ENCODE measurements at places on chromosomes 13 and 19.

- no peak for DNase-seq
Observed at GRCh38 chr13:94154367-94154766, 325.1 kb downstream of the DCT start.

- no peak for DNase-seq
Observed at GRCh38 chr13:20633802-20634201, 66.8 kb downstream of the IFT88 start.

DNA sequence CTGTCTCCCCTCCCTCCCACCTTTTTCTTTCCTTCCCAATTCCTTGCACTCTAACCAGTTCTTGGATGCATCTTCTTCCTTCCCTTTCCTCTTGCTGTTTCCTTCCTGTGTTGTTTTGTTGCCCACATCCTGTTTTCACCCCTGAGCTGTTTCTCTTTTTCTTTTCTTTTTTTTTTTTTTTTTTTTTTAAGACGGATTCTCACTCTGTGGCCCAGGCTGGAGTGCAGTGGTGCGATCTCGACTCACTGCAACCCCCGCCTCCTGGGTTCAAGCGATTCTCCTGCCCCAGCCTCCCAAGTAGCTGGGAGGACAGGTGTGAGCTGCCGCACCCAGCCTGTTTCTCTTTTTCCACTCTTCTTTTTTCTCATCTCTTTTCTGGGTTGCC is 6.9 kb downstream of the MYADM start:
- DNase-seq: peak; percentile 39

DNA sequence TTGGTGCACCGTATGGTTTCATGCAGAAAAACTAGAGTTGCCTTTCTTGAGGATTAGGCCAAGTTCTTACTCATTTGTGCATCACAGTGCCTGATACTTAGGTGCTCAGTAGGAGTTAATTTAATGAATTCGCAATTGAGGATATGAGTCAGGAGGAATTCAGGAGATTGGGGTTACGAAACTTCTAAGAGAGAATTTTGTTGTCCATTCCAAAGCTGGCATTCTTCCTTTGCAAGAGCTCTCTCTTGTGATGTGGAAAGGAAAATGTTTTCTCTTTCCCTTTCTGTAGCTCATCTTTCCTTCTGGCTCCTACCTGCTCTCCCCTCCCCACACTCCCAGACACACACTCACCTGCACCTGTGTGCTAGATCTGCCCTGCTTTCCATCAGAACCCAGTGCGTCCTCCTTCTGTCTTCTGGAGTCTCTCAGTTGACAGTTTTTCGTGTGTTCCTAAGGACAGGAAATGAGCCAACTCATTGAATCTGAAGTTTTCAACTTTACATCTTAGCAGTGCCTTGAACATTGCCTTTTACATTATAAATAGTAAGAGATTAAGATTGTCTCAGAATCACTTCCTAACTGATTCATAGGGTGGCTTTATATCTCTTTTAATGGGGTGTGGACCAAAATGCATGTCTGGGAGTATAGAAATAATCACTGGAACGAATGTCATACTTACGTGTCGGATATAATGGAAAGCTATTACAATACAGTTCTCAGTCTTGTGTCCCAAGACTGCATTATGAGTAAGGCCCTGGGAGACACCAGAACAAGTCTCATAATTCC is 19.7 kb upstream of the ERCC5 start:
- no peak for DNase-seq

- no peak for DNase-seq
Observed at GRCh38 chr13:32837973-32838927, 178.0 kb upstream of the KL start.

- DNase-seq: peak; percentile 28
Observed at GRCh38 chr19:1945899-1946298, 4.9 kb downstream of the CSNK1G2 start.

GRCh38 chr13:51252954-51253532 is 30.8 kb downstream of the FAM124A start:
- no peak for DNase-seq

- no peak for DNase-seq
Observed at GRCh38 chr19:43444531-43445287, 20.7 kb downstream of the LYPD3 start.

DNA sequence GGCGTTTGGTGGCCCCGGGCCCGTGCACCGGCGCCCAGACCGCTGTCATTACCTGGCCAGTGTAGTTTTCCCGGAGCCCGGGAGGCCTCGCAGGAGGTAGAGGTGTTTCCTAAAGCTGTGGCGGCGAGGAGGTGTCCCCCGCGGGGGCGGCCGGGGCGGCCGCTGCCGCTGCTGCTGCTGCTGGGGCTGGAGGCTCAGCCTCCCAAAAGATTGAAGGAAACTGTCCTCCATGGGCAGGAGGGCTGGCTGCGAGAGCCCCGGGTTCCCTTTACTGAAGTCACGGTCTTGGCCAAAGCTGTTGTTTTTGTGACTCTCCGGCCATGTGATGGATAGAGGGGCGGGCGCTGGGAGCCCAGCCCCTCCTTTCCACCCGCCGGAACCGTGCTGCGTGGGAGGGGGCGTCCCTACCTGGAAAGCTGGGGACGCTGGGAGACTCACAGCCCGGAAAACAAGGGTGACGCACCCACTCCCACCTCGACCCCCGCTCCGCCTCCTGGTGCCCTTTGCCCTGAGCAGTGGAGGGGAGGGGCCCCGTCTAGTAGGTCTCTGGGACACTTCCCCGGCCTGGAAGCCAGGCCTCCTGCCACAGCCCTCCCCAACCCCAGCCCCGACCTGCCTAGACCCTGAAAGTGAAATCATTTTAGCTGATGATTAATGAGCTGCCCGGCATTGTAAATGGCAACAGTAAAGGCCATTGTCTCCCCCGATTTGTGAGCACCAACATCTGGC is at the start of gene N4BP2L1:
TSS of gene N4BP2L1 (minus strand) at position 279 of the 729 bp plus-strand sequence. CDS start at position 231, 48 bp downstream.
- DNase-seq: peak; percentile 82

DNA sequence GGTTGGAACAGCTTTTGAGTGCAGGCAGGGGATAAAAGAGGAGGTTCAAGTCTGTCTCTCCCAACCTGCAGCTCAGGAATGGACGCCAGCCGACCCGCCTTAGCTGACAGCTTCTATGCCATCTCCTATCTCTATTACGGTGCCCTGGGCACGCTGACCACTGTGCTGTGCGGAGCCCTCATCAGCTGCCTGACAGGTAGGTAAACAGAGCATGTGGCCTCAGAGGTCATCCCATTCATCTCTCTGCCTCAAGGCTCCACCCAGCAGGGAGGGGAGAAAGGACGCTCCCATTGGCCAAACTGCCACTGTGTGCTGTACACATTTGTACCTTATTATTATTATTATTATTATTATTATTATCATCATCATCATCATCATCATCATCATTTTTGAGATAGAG is 16.5 kb downstream of the SLC5A5 start:
- no peak for DNase-seq

DNA sequence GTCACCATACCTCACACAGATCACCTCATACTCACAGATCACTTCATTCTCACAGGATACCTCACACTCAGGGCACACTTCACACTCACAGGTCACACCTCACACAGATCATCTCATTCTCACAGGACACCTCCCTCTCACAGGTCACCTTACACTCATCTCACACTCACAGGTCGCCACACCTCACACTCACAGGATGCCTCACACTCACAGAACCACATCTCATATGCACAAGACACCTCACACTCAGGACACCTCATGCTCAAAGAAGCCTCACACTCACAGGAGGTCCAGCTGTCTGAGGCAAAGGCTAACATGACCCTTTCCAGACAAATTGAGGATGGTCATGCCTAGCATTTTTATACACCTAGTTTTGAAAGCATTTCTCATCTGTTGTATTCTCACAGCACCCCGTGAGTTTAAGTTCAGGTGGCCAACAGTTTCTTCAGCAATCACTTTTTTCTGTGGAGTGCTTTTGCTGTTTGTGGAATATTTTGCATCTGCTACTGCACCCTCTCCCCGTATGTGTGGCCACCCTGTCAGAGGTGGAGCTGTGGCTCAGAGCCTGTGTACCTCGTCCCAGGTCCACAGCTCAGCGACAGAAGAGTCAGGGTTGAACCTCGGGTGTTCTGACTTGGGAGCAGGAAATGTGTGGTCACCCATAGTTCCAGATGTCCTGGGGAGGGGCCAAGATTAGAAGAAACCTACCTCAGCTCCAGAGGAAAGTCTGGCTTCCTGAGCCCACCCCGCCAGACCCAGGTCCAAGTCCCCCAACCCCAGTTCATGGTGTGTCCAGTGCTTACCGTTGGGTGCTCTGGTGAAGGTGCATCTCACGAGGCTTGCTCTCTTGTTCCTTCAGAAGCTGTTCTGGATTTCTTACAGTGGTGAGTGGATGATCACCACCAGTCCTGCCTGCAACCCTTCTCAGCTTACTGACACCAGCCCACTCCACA is 7.6 kb downstream of the F7 start:
- no peak for DNase-seq

DNA sequence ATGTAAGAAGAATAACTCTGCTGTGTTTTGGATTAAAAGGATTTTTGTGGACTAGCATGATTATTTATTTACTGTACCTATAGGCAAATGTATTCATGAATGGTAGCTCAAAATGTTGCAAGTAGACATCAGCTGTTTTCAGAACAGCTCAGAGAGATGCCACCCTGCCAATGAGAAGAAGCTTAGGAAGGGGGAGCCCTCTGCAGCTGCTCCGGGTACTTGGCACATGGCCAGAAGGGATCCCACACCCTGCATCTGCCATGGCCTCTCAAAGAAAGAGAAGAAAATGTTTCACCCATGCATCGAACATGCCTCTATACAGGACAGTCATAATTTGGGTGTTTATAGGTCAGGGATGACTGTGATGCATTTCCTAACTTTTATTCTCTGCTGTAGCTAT is 30.5 kb upstream of the MBNL2 start:
- DNase-seq: no peak

DNA sequence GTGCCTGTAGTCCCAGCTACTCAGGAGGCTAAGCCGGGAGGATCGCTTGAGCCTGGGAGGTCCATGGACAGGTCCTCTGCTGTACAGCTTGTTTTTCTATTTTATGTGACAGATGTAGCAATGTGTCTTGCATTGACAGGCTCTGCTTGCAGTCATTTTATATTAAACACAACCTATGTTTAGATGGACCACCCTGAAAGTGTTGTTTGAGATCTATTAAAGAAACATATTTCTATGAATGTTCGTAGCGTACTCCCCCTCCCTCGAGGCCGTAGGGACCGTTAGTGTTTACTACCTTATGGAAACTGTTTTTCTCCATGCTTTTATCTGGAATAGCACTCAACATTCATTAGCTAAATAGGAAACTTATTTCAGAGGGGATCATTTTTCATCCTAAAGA is 64.9 kb upstream of the RNF113B start:
- no peak for DNase-seq

Data from activated CD4-positive, alpha-beta T cell treated with anti-CD3 and anti-CD28 coated beads, Interleukin-2, amount 10 ng/mL, durations not matched to agents 7 days and 5 days (primary cell).